Mesothelial cell of epicardium (in vitro differentiated cells): ENCODE measurements at places on chromosomes 1 and 21.

DNA sequence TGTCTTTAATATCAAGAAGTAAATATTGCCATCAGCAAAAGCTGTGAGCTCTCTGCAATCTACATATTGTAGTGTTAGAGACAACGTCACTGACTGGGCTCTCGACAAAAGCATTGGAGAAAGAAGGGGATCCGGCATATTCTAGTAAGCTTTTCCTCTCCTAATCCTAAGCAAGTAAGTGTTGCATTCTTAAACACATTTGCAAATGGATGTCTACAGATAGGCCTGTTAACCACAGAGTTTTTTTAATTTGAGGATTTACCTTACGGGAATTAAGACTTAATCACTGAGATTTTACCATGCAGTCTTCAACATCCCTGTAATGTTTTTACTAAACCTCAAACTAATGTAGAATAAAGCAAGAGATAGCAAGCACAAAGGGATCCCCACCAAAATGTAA lies 426.5 kb upstream of the CAMK1G start:
- no peak for DNase-seq

GRCh38 chr1:70334436-70334835 lies 20.1 kb downstream of the ANKRD13C start:
- DNase-seq = no peak

DNA sequence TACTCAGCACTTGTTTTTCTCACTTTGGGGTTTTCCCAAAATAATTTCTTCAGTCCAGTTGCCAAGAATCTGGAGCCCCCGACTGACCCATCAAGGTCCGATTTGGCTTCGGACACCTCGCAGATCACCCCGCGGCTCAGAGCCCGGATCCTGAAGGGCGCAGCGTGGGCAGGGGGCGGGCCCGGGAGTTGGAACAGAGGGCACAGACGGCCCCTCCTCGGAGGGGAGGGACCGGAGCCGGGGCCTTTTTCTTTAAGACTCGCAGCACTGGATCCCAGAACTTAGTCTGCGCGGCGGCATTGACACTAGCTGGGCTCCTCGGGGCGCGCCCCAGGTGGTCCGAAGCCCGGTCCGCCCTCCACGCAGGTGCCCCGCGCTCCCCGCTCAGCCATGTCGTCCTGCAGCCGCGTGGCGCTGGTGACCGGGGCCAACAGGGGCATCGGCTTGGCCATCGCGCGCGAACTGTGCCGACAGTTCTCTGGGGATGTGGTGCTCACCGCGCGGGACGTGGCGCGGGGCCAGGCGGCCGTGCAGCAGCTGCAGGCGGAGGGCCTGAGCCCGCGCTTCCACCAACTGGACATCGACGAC lies at the start of gene CBR3:
Gene CBR3 (plus strand): TSS at position 277 of the 588 bp plus-strand sequence. CDS start 114 bp downstream, at position 391.
- DNase-seq = peak; percentile 45

DNA sequence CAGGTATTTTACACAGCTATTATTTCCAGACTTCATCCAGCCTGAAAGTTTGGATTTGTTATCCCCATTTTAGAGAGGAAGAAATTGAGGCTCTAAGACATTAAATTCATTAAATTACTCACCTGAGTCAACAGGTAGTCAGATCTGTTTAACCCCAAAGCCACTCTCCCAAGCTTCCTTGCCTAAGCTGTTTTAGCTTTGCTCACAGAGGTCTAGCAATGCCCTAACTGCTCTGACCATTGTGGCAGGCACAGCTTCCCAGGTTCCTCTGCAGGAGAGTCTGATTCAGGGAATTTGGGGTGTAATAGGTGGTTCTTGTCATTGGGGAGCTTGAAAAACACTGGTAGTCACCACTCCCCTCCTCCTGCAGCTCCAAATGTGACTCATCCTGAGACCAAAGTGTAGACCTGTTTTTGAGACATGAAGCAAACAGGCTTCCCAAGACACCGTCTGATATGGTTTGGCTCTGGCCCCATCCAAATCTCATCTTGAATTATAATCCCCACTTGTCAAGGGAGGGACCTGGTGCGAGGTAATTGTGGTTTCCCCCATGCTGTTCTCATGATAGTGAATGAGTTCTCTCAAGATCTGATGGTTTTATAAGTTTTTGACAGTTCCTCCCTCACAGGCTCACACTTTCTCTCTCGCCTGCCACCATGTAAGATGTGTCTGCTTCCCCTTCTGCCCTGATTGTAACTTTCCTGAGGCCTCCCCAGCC lies 142.8 kb upstream of the DNAH14 start:
- no peak for DNase-seq

DNA sequence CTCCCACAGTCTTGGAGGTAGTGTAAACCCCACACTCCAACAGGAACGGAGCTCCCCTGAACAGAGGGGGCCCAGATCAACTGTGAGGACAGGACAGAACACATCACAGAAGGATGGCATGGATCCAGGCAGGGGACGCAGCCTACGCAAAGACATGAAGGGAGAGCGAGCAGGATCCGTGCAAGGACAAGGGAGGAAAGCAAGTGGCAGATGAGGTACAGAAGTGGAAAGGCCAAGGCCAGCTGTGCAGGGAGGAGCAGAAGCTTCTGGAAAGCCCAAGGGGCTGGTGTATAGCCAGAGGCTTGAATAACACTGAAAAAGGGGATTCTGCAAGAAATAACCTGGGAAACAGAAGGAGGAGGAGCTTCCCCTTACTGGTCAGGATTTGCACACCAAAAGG lies 81.2 kb downstream of the SIPA1L2 start:
- no peak for DNase-seq

GRCh38 chr1:63920154-63921117 lies 146.6 kb downstream of the ROR1 start:
- DNase-seq = no peak

- DNase-seq = no peak
These were observed 137.4 kb downstream of the ZNF326 start for GRCh38 chr1:90132306-90132705.

- no peak for DNase-seq
These were observed 252.3 kb downstream of the FMN2 start for GRCh38 chr1:240343966-240344365.

DNA sequence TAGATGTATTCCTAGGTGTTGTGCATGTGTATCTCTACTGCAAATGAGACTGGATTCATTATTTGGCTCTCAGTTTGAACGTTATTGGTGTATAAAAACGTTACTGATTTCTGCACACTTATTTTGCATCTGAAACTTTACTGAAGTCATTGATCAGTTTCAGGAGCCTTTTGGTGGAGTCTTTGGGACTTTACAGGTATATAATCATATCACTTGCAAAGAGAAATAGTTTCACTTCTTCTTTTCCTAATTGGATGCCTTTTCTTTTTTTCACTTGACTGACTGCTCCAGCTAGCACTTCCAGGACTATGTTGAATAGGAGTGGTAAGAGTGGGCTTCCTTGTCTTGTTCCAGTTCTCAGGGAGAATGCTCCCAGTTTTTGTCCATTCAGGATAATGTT lies 252.2 kb downstream of the SMYD3 start:
- no peak for DNase-seq

- no peak for DNase-seq
These were observed 105.4 kb downstream of the PRDM2 start for GRCh38 chr1:13805431-13805830.

DNA sequence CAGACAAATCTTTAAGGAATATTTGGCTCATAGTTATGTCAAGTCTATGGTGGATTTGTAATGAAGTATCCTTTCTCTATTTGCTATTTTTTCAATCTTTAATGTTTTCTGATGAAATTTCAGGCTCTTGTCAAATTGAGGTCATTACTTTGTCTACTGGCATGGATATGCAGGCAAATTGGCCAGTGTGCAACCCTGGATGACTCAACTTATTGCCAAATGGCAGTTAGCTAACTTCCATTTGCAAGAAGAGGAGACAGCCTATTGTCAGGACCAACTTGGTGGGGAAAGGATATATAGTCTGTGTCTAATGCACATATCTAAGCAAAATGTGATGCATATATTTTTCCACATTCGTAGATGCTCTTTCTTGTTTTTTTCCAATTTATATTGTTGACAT lies 530.5 kb downstream of the PTBP2 start:
- DNase-seq = no peak

- DNase-seq = no peak
These were observed 12.3 kb downstream of the ZNF436 start for GRCh38 chr1:23357138-23357908.

- DNase-seq = no peak
These were observed 10.4 kb upstream of the HMGB4 start for GRCh38 chr1:33853431-33853830.

DNA sequence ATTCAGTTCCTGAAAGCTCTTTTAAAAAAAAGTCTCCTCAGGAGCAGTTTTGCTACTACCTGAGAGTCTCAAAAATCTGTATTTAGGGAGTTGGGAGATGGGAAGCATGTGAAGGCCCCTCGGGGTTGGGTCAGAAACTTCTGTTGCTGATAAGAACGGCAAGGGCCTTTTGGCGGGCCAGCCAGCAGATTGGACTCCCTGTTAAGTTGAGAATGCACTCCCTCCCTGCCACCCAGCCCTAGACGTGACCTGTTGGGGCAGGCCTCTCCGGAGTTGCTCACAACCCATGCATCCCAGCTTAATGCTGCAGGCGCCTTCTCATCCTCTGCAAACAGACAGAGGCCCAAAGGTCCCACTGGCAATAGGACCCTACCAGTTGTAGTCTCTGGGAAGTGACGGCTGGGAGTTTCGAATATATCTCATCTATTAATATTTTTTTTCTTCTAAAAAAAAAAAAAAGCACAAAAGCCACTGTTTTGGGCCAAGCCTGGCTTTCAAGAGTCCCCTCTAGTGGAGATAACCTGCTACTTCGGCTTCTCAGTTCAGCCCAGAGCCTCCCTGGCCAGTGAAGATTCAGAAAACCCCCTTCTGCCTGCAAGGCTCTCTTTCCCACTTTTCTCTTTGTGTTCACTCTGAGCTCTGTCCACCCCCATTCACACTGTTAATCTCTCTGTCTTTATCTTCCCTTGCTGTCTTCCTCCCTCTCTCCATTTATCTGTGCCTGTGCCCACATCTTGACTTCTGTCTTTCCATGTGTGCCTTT lies 5.3 kb downstream of the PLXNA2 start:
- DNase-seq = no peak
